Stimulated activated CD4-positive, alpha-beta T cell treated with anti-CD3 and anti-CD28 coated beads, TNF-alpha, amount 100 ng/mL, for 1 hour (primary cell): ENCODE measurements at places on chromosomes 2 and 18.

- no peak for DNase-seq
Measured at GRCh38 chr18:44153981-44154380, 526.7 kb upstream of the SETBP1 start.

- no peak for DNase-seq
Measured at GRCh38 chr2:132975193-132976105, 305.4 kb upstream of the LYPD1 start.

DNA sequence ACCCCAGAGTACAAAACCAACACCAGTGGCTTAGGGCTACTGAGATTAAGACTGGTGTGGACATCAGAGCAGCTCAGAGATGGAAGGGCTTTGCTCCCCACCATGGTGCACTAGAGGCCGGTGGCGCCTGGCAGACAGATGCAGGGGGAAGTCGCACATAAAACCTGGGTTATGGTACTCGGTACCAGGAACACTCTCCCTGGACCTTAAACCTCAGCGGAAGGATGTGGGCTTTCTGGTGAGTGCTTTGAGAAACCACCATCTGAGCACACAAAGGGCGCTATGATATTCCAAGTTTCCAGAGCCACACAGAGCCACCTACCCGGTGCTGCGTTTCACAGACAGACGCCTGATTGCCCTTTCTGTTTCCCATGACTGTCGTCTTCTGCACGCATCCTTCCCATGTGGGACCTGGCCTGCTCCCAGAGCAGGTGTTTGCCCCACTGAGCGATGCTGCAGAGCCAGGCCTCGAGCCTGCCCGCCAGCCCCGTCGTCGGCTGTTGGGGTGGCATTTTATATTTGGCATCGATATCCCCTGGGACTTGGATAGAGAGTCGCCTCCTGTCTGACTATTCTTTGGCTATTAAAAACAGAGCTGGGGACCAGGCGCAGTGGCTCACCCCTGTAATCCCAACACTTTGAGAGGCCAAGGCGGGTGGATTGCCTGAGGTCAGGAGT lies 89.5 kb upstream of the ODC1 start:
- no peak for DNase-seq

- no peak for DNase-seq
Measured at GRCh38 chr2:68388772-68389171, 23.7 kb downstream of the PLEK start.
